ENCODE measurements at places on chromosomes 4 and X. TPM values are rescaled to one million over a fixed set of nuclear protein-coding genes. Genes with fewer than 3 reads are reported as not detected.

- DNase-seq, result no peak
These were observed 12.0 kb downstream of the EREG start for GRCh38 chr4:74376888-74377483.

DNA sequence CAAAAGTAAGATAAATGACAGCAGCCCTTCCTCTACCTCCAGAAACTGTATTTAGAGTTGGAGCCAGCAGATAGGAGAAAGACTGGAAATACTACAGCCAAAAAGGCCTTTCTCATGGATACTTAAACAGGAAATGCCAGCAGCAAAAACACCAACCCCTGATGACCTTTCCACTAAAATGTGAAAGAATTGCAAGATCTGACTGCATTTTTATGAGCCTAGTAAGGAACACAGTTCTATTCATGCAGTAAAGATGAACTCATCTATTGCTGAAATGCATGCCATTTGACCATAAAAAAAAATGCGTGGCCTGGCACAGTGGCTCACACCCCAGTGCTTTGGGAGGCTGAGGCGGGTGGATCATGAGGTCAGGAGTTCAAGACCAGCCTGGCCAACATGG is 19.9 kb downstream of the ABCG2 start:
- DNase-seq, result no peak

DNA sequence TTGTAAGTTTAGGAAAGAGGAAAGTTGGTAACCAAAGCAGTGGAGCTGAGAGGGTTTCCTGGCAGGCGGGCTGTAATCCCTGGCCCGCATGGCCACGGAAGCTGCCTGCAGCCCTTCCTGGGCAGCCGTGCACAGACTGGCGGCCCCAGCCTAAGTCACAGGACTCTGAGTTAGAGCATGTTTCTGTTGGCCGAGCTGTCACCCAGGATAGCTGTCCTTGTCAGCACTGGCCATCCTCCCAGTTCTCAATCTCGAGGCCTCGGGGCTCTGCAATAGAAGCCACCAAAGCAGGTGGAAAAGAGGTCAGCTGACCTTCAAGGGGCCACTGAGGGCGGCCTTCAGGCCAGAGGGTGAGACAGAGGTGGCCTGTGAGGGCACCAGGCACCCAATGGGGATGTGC is 20.5 kb downstream of the PNMA6E start:
- no peak for DNase-seq

DNA sequence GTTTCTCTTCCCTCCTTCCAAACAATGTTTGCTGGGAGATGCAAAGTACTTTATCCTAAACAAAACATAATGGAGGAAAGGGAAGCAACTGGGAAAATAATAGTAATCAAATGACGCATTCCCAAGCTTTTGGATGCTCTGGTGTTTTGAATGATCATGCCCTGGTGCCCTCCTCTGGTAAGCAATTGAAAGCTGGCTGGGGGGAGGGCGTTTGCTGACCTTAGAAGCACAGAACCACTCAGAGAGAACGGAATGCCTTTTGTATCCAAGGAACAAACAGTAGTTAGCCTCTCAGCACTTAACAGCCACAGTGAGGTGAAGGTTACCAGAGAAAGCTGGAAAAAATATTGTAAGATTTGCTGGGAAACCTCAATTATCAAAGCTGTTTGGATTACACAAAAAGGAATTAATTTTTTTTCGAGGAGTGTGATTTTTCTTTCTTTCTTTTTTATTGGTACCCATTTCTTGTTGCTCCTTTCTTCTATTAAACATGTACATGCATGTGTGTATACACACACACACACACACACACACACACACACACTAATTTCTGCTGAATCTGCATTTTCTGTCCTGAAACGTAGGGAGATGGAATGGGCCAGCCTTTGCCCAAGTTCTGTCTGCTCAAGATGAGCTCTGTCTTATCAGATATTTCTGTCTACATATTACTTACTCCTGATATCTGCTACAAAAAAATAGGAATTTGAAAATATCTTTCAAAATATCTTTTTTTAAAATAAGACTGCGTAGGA is 155.8 kb upstream of the IGFBP7 start:
- no peak for DNase-seq

The BEND4 gene
- 0.28 TPM for total RNA-seq

- DNase-seq, result no peak
These were observed 102.5 kb downstream of the FIP1L1 start for GRCh38 chr4:53479736-53480525.

The CHST7 gene
- total RNA-seq, result 9.6 TPM

DNA sequence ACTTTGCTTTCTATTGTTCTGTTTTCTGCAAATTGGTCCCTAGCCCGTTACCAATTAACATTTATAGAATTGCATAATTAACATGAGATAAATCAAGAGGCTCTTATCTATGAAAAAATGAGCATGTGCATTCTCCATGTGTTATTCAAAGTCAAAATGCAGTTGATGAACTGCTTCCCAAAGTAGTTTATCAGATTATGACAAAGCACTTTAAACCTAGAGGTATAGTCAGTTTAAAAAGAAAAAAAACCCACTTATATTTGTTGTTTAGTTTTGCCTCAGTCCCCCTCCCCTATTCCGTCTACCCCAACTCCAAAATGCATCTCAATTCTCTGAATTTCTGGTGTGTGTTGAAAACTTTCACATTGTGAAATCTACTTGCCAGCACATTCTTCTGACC is 119.5 kb downstream of the ATXN3L start:
- no peak for DNase-seq

DNA sequence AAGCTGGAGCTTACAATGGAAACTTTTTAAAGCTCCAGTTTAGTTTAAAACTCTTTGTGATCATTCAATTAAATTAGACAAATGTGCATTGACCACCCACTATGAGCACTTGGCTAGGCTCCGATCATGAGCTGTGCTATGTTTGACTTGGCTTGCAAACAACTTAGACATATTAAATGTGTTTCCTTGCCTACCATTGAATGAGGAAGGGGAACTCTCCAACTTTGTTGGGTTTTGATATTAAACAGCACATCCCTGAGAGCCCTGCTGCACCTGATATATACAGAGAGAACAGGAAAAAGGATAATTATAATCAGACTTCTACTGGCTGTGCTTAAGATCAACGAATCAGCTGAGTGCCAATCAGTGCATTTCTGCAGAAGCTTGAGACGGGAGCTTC is 71.4 kb upstream of the ADGRL3 start:
- DNase-seq, result no peak

- no peak for DNase-seq
These were observed 1157.1 kb downstream of the ARAP2 start for GRCh38 chr4:35087218-35087617.

The NFKB1 gene
- total RNA-seq, result 315 TPM

The TRIM61 gene
- total RNA-seq, result 1.1 TPM

GRCh38 chrX:124540474-124540873 is 194.1 kb downstream of the SH2D1A start:
- DNase-seq, result no peak

DNA sequence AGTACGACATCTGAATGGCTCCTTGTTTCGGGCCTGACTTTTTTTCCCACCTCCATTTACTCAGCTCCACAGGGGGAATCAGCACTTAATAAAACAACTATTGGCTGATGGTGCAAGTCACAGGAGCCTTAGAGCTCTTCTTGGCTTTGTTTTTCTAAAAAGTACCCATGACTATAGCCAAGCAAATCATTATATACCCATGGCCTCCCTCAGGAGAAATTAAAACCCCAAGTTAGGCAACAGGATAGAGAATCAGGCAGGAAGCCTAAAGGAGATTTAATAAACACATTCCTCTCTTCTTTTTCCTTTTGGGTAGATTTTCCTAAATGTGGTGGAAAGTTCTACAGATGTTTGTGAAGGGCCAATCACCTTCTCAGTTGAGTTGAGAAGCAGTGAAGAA is 91.9 kb upstream of the RBPJ start:
- no peak for DNase-seq

GRCh38 chrX:15607067-15607466 is 6.3 kb upstream of the ACE2 start:
- no peak for DNase-seq

The ODAPH gene
- not detected for total RNA-seq

The MAPK10 gene
- total RNA-seq, result 0.55 TPM

- DNase-seq, result no peak
These were observed 64.4 kb downstream of the EIF4E start for GRCh38 chr4:98864560-98864959.

The SOWAHD gene
- 0.14 TPM for total RNA-seq

The DGAT2L6 gene
- total RNA-seq, result not detected

The GPAT3 gene
- 2.1 TPM for total RNA-seq

The TRO gene
- 2.8 TPM for total RNA-seq

The IL21 gene
- 42.8 TPM for total RNA-seq

- no peak for DNase-seq
These were observed 47.7 kb downstream of the MANBA start for GRCh38 chr4:102713096-102713495.

The MUC7 gene
- not detected for total RNA-seq

- no peak for DNase-seq
These were observed 5.0 kb downstream of the ARFIP1 start for GRCh38 chr4:152784490-152785350.

The VGLL1 gene
- not detected for total RNA-seq

The GAGE12H gene
- total RNA-seq, result not detected

DNA sequence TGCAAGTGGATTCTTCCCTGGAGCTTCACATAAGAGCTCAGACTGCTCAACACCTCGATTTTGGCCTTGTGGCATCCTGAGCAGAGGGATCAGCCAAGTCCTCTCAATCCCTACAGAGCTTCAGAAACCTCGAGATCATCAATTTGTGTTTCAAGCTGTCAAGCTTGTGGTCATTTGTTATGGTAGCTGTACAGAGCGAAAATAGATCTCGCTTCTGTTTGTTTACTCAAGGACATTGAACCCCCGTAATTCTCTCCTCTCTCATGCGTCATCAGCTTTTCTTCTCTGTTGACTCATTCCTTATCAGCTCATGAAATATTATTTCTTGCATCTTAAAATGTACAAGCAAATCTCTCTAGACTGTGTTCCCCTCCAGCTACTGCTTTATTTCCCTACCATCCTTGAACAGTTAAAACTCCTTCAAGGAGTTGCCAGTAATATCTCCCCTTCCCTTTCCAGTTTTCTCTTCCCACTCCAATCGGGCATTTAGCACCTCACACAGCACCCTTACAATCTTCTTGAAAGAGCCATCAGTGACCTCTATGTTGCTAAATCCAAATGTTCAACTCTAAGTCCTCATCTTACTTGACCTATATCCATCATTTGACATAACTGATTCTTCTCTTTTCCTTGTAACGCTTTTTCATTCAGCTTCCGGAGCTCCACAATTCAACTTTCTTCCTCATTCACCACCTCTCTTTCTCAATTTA is 106.2 kb upstream of the FAT1 start:
- DNase-seq, result no peak

The CXCR3 gene
- 44.9 TPM for total RNA-seq

The ADAD1 gene
- total RNA-seq, result not detected

DNA sequence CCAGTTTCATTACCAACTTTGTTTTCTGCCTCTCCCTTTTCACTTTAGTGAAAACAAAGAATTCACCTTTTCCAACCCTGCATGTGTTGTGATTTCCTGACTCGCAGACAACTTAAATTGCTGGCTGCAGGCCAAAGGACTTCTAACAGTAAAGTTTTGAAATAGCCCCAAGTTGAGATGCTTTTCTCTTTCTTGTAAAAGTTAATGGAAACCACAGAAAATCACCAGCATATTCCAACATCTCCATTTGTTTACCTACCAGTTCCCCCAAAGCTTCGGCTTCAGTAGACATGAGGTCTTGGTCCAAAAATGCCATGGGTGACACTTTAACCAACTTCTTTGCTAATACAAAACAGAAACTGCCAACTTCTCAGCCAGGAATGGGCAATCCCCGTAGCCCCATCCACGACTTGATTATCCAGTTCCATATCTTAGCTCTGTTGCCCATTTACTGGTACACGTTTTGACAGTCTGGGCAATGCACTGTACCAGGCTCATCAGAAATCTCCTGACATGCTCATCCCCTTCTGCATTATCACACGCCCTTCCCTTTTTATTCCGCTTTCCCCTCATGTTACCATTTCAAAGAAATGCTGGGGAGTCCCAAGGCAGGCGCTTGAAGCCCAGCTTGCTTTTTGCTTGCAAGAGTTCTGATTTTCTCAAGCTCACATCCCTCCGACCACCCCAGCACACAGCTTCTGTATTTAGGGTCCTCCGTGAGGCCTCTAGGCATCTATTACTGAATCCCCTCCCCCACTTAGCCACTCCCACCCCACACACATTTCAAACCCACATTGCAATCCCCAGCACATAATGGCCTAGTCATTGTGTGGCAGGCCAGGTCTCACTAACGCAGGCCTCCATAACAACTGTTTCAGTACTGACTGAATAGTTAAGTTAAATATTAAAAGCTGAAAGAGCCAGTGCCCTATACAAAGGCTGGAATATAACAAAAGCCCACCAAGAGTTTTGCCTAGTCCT is 137.9 kb upstream of the S100G start:
- no peak for DNase-seq

DNA sequence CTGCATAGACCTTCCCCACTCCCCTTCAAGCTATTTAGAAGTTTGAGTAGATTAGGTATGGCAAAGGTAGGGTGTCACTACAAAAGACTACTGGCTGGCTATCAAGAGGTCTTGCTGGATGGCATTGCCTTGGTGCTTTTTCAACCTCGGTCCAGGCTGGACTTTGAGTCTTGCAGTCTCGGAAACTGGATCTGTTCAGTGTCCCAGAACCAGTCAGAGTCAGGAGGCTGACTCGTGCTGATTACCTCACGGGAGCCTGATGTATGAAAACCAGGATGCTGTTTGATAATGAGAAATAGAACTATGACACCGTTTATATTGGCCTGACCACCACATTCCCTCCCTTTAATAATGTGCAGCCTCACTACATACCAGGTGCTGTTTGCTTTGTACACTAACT is 2.7 kb upstream of the PHKA1 start:
- no peak for DNase-seq

GRCh38 chr4:88102026-88102425 is 56.4 kb downstream of the ABCG2 start:
- no peak for DNase-seq

GRCh38 chr4:10197952-10198351 is 81.4 kb upstream of the WDR1 start:
- no peak for DNase-seq

DNA sequence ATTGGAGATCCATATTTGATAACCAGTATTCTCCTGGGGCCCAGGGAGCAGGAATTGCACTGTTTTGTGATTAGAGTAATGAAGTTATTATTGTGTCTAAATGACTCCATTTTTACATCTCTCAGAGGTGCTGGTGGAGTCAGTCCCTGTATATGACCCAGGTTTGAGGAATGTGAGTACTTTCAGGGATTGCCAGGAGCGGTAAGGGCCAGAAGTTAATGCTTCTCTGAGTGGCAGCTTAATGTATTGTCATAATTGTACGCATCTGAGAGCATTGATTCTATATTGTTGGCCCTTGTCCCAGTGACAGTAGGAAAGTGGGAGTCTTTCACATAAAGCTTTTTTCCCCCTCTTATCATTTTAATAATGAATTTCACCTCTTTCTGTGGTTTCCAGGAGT is 146.2 kb downstream of the GATB start:
- no peak for DNase-seq

- DNase-seq, result no peak
These were observed 14.3 kb upstream of the FAM3A start for GRCh38 chrX:154530286-154530685.

DNA sequence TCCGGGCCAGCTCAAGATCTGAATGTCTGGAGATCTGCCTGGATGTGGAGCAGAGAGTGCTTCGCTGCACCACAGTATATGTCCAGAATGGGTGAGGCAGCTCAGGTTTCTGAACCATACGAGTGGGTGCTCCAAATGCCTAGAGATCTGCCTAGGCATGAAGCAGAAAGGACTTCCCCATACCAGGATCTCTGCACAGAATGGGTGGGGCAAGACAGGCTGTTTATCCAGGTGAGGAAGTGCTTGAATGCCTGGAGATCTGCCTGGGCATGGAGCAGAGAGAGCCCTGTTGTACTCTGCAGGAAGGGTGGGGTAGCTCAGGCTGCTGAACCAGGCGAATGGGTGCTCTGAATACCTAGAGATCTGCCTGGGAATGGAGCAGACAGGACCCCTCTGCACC is 45.4 kb upstream of the MAGEC2 start:
- DNase-seq, result no peak

The NHS gene
- 2.3 TPM for total RNA-seq

All from activated T-cell treated with anti-CD3 and anti-CD28 coated beads, Interleukin-2, amount 50 U/mL, for 4 hours (primary cell).